Activated CD4-positive, CD25-positive, alpha-beta regulatory T cell (primary cell): ENCODE measurements at places on chromosomes 7 and 10.

DNA sequence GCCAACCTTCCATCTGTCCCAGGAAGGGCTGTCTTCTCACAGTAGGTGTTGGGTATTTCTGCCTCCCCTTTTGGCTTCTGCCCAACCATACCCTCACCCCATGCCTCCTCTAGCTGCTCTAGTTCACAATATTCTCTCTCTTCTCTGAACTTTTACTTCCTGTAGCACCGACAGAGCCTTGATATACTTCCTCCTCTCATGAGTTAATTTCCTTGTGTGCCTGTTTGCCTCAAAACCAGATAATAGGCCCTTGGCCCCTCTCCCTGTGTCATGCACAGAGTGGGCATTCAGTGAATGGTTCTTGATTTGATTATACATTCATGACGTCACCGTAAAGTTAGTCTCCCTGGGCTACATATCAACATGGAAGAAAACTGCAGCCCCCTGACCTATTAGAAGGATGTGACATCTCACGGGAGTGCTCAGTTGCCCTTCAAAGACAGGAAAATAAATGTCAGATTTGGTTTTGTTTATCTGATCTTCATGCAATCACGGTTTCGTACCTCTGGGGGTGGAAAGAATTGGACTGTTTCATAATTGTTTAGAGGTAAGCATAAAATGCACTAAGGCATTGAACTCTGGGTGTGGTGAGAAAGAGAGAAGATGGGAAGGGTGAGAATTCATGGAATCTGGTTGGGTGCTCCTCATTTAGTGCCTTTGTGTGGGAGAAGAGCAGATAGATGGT is 127.7 kb downstream of the ITIH5 start:
- DNase-seq: no peak

DNA sequence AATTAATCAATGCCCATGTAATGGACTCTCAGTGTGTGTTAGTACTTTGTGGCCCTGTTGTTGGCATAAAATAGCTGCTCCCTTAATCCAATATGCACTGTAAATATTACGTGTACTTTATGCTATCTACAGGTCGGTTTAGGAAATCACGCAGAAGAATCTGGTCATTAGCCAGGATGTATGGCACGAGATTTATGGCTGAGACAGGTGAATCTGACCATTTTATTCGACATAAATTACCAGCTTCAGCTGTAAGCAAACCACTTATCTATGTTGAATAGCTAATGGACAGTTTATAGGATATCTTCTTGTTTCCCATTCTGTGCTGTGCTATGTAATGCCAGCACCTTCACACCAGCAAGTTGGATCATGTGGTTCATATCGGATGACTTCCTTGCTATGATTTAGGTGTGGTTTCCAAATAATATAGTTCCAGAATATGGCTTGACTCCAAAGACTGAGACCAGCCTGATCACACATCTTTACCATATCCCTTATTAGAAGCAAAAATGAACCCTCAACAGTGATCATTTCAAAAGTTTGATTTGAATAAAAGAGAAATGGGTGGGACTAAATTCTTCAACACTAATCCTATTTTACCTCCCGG is 301.4 kb downstream of the AHR start:
- DNase-seq: no peak

DNA sequence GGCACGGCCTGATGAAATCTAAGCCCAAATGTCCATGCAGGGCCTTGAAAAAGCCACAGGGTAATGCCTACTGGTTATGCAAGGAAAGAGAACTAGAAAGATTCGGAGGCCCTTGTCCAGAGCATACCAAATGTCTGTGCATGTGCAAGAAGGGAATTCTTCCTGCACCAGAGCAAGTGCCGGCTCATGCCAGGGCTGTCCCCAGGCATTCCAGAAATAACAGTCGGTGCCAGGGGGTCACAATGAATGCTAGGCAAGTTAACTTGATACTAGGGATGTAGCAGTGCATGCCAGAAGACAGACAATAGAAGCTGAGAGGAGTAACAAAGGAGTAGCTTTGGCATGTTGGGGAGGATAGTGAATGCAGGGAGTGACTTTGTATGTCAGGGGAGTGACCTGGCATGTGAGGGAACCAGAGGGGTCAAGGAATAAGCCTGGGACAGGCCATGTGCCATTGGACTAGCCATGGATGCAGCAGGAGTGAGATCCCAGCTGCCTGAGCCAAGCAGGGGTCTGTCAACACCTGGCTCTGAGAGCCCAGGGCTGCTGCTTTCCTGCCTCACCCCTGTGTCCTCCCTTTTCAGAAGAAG is 119.5 kb upstream of the UNC5B start:
- no peak for DNase-seq

GRCh38 chr10:31745612-31746376 is 182.8 kb downstream of the ARHGAP12 start:
- no peak for DNase-seq

GRCh38 chr10:98852686-98853085 is 383.0 kb downstream of the HPSE2 start:
- no peak for DNase-seq

DNA sequence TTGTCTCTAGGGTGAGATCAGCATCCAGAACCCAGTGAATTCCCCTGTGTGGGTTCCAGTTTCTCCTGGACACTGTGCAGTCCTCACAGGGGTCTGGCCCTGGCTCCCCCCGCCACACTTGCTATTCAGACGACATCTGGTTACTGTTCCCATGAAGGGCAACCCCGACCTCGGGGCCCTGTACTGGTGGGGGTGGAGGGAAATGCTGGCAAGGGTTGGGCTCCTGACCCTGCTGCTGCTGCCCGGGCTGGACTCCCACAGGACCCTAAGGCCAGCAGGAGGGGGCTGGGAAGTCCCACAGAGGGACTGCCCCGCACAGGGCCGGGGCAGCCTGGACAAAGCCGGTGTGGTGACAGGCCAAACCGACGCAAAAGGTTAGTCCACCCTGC is 768 bp upstream of the CPA1 start:
- DNase-seq: no peak

- DNase-seq: no peak
Measured at GRCh38 chr7:122199171-122199570, 55.1 kb upstream of the AASS start.

DNA sequence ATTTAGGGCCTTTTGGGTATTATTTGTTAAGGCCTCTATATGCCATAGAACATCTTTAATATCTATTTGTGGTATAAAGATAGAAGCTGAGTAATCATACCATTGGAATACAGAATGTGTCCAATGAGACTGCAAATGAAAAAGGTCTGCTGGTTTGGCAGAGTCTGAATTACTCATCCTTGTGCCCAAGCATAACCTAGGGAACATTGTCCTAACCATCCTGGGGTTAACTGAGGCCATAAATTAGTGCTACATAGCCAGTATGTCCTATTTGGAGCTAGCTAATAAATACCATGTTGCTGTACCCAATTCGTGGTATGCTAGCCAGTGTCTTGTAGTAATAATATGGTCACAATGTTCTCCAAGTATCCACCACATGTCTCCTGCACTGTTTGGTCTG is 117.1 kb downstream of the ANKRD26 start:
- no peak for DNase-seq

DNA sequence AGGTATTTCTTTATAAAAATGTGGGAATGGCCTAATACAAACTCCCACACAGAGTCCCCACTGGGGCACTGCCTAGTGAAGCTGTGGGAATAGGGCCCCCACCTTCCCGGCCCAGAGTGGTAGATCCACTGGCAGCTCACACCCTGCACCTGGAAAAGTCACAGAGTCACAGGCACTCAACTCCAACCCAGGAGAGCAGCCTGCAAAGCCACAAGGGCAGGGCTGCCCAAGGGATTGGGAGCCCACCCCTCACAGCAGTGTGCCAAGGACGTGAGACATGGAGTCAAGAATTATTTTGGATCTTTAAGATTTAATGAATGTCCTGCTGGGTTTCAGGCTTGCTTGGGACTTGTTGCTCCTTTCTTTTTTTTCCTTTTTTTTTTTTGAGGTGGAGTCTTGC is 5.3 kb upstream of the DNAJC12 start:
- no peak for DNase-seq

DNA sequence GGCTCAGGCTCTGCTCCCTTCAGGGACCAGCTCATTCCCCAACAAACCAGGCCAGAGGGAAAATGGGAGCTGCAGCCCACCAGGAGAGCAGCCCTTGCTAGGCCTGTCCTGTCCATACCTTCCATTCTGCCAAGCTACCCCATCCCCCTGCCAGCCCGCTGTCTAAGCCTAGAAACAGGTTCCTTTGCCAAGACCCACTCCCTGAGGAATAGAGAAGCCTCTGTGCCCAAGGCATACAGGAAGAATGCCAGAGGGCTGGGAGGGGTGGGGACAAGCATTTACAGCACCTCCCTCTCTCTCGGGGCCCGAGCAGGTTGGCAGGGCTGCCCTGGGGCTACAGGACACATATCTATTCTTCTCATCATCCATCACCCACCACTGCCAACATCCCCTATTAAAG is 178.3 kb downstream of the GRID1 start:
- DNase-seq: no peak

DNA sequence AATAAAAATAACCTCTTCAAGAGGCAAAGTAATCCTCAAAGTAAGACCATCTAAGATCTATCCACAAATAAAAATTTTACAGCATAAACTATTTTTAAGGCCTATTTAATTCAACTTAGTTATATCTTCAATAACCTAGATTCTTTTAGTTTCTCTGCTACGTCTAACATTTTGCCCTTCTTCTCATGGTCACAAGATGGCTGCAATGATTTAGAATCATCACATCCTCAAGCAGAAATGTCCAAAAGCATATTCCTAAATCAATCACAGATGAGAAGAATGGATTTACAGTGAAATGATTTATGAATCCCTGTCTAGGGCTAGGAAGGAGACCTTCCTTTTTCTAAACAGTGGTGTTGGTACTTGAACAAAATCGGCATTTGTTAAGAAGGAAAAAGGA is 304.7 kb downstream of the ARHGAP12 start:
- DNase-seq: no peak

DNA sequence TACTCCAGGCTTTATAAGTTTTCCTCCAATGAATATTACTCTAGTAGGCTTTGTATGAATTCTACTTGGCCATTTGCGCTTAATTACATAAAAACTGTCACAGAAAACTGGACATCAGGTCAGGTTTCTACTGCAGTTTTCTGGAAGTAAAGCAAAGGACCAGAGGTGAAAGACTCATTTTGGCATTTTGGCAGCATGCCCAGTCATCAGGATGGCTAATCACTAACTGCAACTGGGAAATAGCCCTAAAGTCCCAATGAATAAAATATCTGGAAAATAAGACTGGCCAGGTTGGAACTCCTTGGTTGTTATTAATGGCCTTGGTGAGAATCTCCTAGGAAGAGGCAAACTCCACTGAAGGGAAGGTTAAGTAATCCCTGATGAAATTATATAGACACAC is 75.5 kb downstream of the COPG2 start:
- DNase-seq: no peak

DNA sequence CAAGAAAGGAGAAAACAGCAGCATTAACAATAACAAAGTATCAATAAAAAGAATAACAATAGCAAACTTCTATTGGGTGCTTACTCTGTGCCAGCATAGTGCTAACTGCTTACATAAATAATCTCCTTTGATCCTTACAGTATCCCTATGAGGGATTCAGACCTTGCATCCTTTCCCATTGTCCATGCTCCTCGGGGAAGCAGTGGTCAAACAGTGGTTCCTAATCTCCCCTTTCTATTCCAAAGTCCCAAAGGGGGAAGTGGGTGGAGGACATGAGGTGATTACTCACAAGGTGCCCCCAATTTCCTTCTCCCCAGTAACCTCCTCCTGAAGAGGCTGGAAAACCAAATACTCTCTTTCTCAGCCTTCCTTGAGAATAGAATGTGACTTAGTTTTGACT is 22.0 kb upstream of the MSMB start:
- DNase-seq: no peak

GRCh38 chr7:28626221-28626620 is 213.9 kb downstream of the CREB5 start:
- DNase-seq: no peak

GRCh38 chr7:33724201-33724600 is 181.1 kb upstream of the BMPER start:
- no peak for DNase-seq

DNA sequence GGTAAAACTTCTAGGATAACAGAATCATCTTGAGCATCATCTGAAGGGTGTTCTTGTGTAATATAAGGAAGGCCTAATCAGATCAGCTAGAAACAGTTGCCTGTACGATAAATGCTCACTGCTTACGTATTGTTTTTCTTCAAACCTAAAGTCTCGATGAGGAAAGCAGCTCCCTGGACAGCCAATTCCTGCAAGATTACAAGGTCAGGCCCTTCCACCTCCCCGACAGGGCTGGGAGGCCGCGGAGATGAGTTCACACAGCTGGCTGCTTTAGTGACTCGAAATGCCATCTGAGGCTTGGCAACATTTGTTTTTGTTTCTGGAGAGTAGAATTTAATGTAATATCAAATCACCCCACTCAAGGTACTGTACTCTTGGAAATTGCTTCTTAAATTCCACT is 95.1 kb upstream of the PFKP start:
- no peak for DNase-seq
